Ureter (tissue), 1 donor: ENCODE measurements at places on chromosomes 1 and 21. TPM values are rescaled to one million over a fixed set of nuclear protein-coding genes. Genes with fewer than 3 reads are reported as not detected.

Gene PLPPR4
- total RNA-seq = 5.1 TPM

Gene RRP1B
- total RNA-seq = 22.5 TPM

Gene SNAP47
- 31.1 TPM for total RNA-seq

Gene GSTM5
- total RNA-seq = 11.6 TPM

GRCh38 chr1:179031855-179032513, 6.3 kb downstream of the FAM20B start:
- DNase-seq = no peak

GRCh38 chr1:10586125-10586524, 111.4 kb downstream of the PEX14 start:
- no peak for DNase-seq

- no peak for DNase-seq
These were observed 345.1 kb downstream of the LMO4 start for GRCh38 chr1:87673748-87674147.

- no peak for DNase-seq
These were observed 277.1 kb downstream of the AKT3 start for GRCh38 chr1:243572940-243573339.

GRCh38 chr1:155001425-155001674, 1.3 kb upstream of the ZBTB7B start:
- no peak for DNase-seq

GRCh38 chr1:245079021-245079609, 75.7 kb upstream of the KIF26B start:
- DNase-seq = no peak

DNA sequence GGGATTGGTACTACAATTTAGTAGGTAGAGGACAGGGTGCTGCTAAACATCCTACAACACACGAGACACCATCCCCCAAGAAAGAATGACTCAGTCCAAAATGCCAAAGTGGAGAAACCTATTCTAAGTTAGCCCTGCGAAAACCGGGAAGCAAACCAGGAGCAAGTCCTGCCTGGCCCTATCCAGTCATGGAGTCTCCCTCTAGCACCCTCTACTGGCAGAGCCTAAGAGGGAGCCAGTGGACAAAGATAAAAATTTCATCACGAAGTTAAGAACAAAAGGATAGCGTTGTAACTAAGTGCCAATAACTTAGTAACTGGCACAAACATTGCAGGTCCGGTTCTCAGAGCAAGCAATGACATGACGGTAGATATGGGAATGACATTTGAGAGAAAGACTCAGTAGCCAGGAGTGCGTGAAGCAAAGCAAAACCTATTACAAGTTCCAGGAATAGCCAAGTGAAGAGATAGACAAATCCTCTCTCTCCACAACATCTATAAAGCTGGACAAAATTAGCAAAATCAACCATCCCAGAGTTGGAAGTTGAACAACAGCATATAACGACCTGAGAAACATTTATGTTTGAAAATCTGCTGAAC, 383.5 kb downstream of the OMA1 start:
- DNase-seq = peak; percentile 53

DNA sequence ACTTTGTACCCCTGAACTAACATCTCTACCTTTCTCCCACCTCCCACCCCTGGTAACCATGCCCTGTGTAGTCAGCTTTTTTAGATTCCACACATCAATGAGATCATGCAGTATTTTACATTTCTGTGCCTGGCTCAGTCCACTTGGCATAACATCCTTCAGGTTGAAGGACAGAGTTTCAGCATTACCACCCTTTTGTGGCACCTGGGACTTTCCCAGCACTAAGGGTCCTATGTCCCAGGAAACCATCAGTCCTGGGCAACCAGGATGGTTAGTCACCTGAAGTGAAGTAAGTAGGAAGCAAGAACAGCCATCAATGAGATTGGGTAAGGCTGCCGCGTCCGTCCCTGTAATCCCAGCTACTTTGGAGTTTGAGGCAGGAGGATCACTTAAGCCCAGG, 370.6 kb downstream of the SIPA1L2 start:
- no peak for DNase-seq
